Activated CD4-positive, alpha-beta T cell treated with anti-CD3 and anti-CD28 coated beads, Interleukin-2, amount 10 ng/mL, durations not matched to agents 7 days and 5 days (primary cell): ENCODE measurements at places on chromosomes 1 and 21.
A peak's percentile ranks its signal among the peaks of the same experiment; 100 is the strongest.

DNA sequence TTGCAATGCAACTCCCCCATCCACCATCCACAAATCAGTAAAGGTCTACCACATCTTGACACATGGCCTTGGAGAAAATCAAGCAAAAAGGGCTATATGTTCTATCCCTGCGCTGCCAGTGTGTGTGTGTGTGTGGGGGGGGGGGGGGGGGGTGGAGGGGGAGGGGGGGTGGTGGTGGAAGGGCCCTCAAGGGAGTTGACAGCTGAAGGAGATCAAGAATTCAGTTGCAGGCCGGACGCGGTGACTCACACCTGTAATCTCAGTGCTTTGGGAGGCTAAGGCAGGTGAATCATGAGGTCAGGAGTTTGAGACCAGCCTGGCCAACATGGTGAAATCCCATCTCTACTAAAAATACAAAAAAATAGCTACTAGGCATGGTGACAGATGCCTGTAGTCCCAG, 37.6 kb upstream of the CLIC4 start:
- no peaks in the 10 kb centered on the region for H3K36me3 ChIP-seq
- H3K27ac ChIP-seq: no peak overlapping the region
- no peak overlapping the region for H3K4me3 ChIP-seq
- no peak for DNase-seq

DNA sequence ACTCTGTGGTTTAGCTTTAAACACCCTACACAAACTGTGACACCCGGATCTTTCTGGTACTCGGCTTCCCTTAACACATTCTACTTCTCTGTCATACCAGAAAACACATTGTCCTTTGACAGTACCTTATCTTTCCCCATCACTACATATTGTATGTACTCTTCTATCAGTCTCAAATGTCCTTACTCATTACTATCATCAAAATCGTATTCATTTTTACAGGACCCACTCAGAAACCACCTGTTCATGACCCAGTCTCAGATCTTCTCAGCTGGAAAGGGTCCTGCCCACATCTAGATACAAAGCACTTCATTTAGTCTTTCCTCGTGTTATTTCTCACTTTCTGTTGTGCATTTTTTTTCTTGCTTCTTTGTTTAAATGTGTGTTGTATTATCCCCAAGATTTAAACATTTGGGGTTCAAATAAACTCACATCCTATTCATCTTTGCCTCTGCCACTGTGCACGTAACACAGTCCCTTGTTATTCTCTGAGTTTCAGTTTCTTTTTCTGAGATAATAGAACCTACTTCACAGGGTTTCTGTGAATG, 27.7 kb downstream of the CD34 start:
- H3K27ac ChIP-seq: peak overlapping the region; percentile 98
- H3K4me1 ChIP-seq: peaks cover 50% of the 10 kb centered on the region
- peak overlapping the region; percentile 76 for H3K4me3 ChIP-seq
- peak; percentile 35 for DNase-seq
- peaks cover 3% of the 10 kb centered on the region for H3K36me3 ChIP-seq

DNA sequence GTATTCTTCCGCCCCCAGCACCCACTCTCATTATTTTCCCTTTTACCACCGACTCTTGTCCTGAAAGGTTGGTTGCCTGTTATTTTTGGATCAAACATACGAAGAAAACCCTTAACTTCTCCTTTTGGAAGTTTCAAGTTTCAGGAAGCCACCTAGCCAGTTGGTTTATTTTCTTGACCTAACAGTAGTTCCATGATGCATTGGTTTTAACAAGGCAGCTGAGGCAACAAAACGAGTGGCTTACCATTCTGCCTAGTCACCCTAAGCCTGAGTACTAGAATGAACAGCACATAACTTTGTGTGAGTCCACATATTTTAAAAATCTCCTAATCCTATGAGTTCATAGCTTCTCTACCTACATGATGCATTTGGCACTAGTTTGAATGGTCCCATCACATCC, 28.9 kb downstream of the OLFM3 start:
- H3K27me3 ChIP-seq: no peaks in the 10 kb centered on the region
- no peak overlapping the region for H3K4me3 ChIP-seq
- H3K36me3 ChIP-seq: no peaks in the 10 kb centered on the region
- no peak overlapping the region for H3K27ac ChIP-seq

GRCh38 chr1:198793714-198794113, 154.9 kb downstream of the PTPRC start:
- H3K4me1 ChIP-seq: peaks cover under 1% of the 10 kb centered on the region
- DNase-seq: no peak
- H3K4me3 ChIP-seq: no peak overlapping the region
- no peak overlapping the region for H3K27ac ChIP-seq

GRCh38 chr1:229869687-229870086, 197.4 kb upstream of the GALNT2 start:
- no peak for DNase-seq
- H3K4me1 ChIP-seq: no peaks in the 10 kb centered on the region
- H3K27ac ChIP-seq: no peak overlapping the region
- no peaks in the 10 kb centered on the region for H3K36me3 ChIP-seq

GRCh38 chr1:3022511-3022973, 1.3 kb downstream of the ACTRT2 start:
- no peaks in the 10 kb centered on the region for H3K27me3 ChIP-seq
- no peak overlapping the region for H3K4me3 ChIP-seq
- H3K27ac ChIP-seq: no peak overlapping the region
- no peaks in the 10 kb centered on the region for H3K4me1 ChIP-seq
- H3K36me3 ChIP-seq: no peaks in the 10 kb centered on the region

DNA sequence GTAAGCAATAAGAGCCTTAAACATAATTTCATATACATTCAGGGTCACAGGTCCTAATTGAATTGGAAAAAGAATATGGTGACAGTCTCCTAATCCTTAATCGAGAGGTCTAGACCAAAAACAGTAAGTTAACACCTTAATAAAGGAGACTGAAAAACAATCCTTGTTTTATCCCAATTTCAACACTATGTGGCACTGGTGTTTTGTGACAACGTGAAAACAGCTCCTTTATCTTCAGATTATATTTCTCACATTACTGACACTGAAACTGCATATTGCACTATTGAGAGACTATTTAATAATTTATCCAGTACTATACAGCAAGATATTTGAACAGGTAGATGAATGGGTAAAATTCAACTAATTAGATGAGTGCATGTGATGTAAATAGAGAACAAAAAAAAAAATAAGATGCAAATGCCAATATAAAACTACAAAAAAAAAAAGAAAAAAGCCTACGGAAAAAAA, 34.1 kb downstream of the TP53BP2 start:
- peak overlapping the region; percentile 51 for H3K27ac ChIP-seq
- peaks cover 28% of the 10 kb centered on the region for H3K4me1 ChIP-seq
- no peaks in the 10 kb centered on the region for H3K27me3 ChIP-seq

DNA sequence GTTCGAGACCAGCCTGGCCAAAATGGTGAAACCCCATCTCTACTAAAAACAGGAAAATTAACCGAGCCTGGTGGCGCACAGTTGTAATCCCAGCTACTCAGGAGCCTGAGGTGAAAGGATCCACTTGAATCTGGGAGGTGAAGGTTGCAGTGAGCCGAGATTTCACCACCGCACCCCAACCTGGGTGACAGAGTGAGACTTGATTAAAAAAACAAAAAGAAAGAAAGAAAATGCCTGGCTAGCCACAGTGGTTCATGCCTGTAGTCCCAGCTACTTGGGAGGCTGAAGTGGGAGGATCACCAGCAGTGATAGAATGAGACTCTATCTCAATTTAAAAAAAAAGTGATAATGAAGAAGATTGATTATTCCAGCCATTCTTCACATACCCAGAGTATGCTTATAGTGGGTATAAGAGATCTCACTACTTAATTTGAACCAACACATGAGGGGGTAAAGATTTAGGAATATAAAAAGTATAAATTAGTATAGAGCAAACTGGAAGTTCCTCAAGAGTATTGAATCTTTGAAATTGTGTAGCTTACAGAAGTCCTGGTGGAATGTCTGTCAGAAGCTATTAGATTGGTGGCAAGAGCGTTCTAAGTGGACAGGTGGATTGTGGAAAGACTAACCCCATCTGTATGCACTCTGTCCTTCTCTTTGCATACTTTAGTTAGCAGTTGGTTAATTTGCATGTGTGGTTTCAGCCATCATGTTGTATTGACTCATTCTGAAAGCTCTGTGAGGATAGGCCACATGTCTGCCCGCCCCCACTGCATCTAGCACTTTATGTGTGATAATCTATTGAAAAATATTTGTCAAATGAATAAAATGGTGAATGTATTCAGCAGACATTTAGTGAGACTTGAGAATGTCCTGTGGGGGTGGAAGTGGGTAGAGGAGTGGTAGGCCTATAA, 25.0 kb downstream of the RLF start:
- H3K4me3 ChIP-seq: no peak overlapping the region
- peaks cover 46% of the 10 kb centered on the region for H3K4me1 ChIP-seq
- H3K27me3 ChIP-seq: no peaks in the 10 kb centered on the region
- peaks cover 22% of the 10 kb centered on the region for H3K36me3 ChIP-seq
- peak overlapping the region; percentile 54 for H3K27ac ChIP-seq

DNA sequence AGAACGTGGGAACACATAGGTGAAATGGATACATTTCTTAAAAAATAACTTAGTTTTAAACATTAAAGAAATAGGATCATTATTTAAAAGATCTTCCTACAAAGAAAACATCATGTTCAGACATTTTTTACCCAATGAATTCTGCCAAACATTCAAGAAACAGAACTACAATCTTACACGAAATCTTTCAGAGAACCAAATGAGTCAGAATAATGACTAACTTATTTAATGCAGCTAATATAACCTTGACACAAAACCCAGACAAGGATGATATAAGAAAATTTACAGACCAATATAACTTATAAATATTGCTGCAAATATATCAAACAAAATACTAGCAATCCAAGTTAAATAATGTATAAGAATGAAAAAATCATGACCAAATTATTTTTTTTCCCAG, 220.1 kb upstream of the KCNK2 start:
- no peak for DNase-seq
- no peaks in the 10 kb centered on the region for H3K4me1 ChIP-seq
- H3K27ac ChIP-seq: no peak overlapping the region
- no peaks in the 10 kb centered on the region for H3K36me3 ChIP-seq
- no peaks in the 10 kb centered on the region for H3K27me3 ChIP-seq

DNA sequence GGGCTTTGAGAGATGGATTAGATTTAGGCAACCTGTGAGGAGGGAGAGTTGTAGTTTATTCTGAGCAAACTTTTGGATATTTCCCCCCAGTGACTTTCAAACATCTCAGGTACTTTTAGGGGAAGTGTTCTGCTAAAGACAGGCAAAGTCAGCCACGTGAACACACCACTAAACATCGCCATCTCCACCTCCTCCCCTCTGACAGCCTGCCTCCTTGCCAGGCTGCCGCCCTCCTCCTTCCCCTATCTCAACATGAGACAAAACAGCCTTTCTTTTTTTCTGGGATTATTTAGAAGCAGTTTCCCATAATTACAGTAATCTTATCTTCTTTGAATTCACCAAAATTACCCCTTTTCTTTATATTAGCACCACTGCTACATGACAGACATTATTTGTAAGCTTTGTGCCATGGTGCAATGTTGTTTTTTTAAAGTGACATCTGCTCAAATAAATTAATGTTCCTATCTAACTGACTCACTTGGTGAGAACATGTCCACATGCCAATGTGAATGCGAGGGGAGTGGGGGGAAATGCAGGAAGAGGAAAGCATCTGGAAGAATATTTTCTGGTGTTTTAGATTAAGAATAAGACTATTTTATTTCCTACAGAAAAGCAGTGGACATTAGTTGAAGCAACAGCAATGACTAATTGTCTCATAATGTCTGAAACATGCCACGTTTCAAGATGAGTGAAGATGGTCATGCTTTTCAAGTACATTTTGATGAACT, 147.8 kb upstream of the ATP1B1 start:
- no peak for DNase-seq
- H3K27ac ChIP-seq: no peak overlapping the region
- peaks cover 4% of the 10 kb centered on the region for H3K27me3 ChIP-seq
- no peaks in the 10 kb centered on the region for H3K4me1 ChIP-seq

GRCh38 chr1:210189426-210189825, 43.2 kb upstream of the SERTAD4 start:
- H3K27ac ChIP-seq: no peak overlapping the region
- no peaks in the 10 kb centered on the region for H3K27me3 ChIP-seq
- H3K4me3 ChIP-seq: no peak overlapping the region
- H3K4me1 ChIP-seq: no peaks in the 10 kb centered on the region
- H3K36me3 ChIP-seq: no peaks in the 10 kb centered on the region

GRCh38 chr1:81820765-81821164, 20.0 kb downstream of the ADGRL2 start:
- no peaks in the 10 kb centered on the region for H3K27me3 ChIP-seq

DNA sequence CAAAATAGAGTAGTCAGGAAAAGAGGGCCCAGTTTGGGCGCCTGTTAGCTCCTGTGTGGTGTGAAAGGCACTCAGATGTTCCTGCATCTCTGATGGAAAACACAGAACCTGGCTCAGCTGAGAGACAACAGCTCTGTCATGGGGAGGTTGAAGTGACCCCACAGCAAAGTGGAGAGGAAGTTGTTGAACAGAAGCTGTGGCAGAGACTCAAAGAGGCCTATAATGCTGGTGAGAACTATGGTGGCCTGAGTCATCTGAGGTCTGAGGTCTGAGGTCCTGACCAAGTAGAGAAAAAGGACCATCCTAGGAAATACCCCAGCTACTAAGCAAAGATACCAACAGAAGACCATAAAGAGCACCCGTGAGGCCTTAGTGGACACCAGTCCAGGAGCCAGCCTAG, 45.6 kb upstream of the JAK1 start:
- H3K4me1 ChIP-seq: peaks cover 33% of the 10 kb centered on the region
- DNase-seq: no peak
- H3K27me3 ChIP-seq: no peaks in the 10 kb centered on the region
- H3K4me3 ChIP-seq: no peak overlapping the region
- H3K27ac ChIP-seq: no peak overlapping the region

GRCh38 chr1:57517587-57518374, 93.9 kb upstream of the DAB1 start:
- H3K4me3 ChIP-seq: no peak overlapping the region
- no peaks in the 10 kb centered on the region for H3K36me3 ChIP-seq
- no peak overlapping the region for H3K27ac ChIP-seq

DNA sequence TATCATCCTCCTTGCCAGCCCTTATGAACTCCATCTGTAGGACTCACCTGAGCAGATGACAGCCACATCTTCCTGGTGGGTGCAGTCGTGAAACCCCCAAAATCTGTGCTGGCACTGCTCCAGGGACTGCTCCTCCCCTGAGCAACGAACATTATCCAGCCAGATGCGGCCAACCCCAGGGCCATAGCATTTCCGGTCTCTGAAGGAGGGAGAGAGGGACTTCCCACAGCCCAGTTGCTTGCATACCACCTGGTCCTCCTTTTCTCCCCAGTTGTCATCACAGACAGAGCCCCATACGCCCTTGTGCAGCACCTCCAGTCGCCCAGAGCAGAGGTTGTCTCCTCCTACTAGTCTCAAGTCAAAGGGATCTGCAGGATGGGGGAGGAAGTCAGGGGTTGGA, 8.5 kb downstream of the CD5L start:
- H3K4me3 ChIP-seq: no peak overlapping the region
- H3K4me1 ChIP-seq: no peaks in the 10 kb centered on the region
- H3K27ac ChIP-seq: no peak overlapping the region
- H3K36me3 ChIP-seq: no peaks in the 10 kb centered on the region
- DNase-seq: no peak

DNA sequence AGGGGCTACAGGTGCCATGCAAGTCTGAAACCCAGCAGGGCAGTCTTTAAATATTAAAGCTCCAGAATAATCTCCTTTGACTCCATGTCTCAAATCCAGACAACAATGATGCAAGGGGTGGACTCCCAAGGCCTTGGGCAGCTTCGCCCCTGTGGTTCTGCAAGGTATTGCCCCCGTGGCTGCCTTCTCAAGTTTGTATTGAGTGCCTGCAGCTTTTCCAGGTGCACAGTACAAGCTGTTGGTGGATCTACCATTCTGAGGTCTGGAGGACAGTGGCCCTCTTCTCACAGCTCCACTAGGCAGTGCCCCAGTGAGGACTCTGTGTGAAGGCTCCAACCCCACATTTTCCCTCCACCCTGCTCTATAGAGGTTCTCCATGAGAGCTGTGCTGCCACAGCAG, 3.7 kb upstream of the MROH9 start:
- no peaks in the 10 kb centered on the region for H3K36me3 ChIP-seq
- H3K4me3 ChIP-seq: no peak overlapping the region
- DNase-seq: no peak
- no peak overlapping the region for H3K27ac ChIP-seq
